ENCODE measurements at places on chromosomes 1 and 21.

GRCh38 chr1:154501423-154502065 is 475 bp upstream of the TDRD10 start:
- no peak for DNase-seq

- DNase-seq, result no peak
These were observed 18.9 kb downstream of the NPR1 start for GRCh38 chr1:153697191-153698019.

- no peak for DNase-seq
These were observed 623.9 kb upstream of the PKN2 start for GRCh38 chr1:88060112-88060673.

GRCh38 chr1:212104586-212105325 is 69.2 kb downstream of the DTL start:
- DNase-seq, result no peak

- peak; percentile 70 for DNase-seq
These were observed 816 bp downstream of the IL6R start for GRCh38 chr1:154405747-154406571.

GRCh38 chr21:16620786-16621320 is 891.1 kb downstream of the USP25 start:
- DNase-seq, result no peak

DNA sequence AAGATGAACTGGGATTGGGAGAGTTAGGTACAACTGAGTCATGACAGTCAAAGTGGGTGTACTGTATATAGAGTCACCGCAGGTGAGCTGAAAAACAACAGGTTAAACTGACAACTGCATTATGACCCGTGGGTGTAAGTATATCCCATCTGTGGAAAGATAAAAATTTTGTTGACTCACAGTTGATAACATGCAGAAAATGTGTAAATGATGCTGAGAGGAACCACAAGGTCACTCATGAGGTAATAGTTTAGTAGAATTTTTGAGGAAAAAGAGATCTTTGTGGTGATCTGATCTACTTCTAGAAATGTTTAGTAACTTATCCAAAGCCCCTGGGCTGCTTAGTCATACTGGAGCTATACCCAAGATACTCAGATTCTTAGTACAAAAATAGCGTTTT is 838 bp downstream of the OR2C3 start:
- DNase-seq, result no peak

DNA sequence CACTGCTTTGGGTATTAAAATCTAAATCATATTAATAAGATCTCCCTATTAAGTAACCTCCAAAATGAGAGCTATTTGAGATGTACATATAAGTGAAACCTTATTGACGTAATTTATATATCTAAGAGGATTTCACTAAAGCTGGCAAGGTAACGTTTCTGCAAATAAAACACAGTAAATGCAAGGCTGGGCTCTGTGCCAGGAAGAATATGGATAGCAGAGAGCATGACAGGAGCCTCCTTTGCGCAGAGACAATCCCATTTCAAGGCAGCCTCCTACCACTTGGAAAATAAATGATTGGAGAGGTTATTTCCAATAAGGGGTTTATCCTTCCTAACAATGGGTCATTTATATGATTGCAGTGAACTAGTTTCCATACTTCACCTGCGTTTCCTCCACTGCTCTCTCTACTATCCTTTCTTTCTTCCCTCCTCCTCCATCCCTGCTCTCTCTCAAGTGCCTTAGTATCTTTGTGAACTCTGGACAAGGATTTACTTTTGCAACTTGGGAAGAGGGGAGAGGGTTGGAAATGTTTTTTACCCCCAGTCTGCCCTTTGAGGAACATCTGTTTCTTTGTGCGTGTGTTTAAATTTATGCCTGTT is 3.0 kb upstream of the NFIA start:
- no peak for DNase-seq

DNA sequence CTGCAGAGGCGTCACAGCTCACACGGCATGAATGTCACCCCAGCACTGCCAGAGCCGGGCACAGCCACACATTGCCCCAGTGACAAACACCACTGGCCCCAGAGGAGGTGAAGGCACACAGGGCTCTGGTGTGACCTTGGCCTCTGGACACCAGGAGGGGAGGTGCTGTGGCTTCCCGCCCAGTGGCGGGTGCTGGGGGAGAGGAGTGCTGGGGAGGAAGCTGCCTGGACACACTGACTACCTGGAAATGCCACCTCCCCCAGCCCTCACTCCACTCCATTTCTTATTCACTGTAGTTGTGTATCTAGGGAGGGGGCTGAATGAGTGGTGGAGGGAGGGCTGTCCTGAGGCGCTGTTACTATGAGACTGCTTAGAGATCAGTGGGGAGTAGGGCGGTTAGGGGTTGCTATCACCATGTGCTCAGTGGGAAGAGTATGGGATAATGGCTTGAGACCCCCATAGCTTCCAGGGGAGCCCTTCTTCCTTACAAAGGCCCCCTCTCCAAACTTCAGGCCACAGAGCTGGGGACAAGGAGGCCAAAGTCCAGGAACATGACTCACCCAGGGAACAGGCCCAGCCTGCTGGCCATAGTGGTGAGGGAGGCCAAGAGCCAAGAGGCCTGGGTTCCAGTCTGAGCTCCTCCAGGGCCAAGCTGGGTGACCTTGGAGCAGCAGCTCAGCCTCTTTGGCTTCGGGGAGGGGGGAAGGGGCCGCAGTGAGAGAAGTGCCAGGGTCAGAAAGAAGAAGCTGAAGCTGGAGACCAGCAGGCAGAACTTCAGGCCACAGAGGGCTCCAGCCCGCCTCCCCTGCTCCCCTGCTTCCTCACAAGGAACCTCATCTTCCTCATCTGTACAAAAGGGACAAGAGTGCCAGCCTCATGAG is 40.1 kb downstream of the AHDC1 start:
- no peak for DNase-seq

DNA sequence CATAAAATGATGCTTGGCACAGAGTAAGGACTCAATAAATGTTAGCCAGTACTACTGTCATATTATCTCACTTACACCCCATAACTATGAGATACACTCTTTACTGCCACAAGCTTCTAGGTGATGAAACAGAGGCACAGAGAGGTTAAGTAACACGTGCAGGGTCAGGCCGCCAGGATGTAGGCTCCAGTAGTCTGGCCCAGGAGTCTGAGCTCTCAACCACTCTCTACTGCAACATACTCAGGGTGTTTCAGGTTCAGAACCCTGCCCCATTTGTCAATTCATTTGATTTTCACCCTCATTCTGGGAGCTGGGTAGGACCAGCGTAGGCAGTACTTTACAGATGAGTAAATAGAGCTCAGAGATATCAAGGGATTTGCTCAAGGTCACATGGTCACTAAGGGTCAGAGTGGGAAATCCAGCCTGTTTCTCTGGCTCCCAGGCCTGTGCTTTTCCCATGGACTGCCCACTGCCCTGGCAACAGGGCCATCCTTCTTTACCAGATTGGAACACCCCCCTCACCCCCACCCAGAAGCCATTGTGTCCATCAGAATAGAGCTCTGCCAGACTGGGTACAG is 21.2 kb downstream of the IQGAP3 start:
- no peak for DNase-seq

DNA sequence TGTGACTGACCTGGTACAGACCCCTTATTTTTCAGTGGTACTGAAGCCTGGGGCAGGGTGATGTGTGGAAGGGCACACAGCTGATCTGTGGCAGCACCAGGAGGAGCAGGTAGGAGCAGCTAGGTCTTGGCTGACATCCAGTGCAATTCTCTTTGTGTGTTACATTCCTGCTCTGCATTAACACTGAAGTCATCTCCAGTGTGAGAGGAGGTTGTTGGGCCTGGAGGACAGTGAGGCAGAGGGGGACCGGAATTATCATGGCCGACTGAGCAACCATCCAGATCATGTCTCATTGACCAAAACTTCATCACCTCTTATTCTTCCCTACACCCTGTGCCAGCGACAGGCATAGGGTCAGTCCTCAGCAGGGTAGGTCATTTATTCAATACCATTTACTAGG is 1.5 kb downstream of the SLAMF8 start:
- DNase-seq, result no peak
